ENCODE measurements at places on chromosomes 13 and 19.
A peak's percentile ranks its signal among the peaks of the same experiment; 100 is the strongest.

- no peak for DNase-seq
Measured at GRCh38 chr13:32016631-32017030, 14.9 kb upstream of the FRY start.

DNA sequence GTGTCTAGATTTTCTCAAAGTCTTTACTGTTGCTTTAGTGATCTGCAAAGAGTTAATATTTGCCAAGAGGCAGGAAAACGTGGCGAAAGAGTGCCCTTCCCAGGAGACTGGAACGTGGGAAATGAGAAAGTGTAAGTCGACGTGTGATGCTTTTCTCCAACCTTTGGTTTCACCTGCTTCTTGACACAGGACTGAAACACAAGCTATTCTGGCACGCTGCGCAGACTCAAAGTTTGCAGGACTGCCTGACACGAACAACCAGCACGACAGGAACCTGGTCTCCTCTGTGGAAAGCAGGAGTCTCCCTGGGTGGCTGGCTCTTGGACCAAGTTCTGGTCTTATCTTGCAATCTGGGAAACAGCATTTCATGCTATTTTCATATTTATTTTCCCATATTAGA is 28.6 kb downstream of the RFXAP start:
- no peak for DNase-seq

DNA sequence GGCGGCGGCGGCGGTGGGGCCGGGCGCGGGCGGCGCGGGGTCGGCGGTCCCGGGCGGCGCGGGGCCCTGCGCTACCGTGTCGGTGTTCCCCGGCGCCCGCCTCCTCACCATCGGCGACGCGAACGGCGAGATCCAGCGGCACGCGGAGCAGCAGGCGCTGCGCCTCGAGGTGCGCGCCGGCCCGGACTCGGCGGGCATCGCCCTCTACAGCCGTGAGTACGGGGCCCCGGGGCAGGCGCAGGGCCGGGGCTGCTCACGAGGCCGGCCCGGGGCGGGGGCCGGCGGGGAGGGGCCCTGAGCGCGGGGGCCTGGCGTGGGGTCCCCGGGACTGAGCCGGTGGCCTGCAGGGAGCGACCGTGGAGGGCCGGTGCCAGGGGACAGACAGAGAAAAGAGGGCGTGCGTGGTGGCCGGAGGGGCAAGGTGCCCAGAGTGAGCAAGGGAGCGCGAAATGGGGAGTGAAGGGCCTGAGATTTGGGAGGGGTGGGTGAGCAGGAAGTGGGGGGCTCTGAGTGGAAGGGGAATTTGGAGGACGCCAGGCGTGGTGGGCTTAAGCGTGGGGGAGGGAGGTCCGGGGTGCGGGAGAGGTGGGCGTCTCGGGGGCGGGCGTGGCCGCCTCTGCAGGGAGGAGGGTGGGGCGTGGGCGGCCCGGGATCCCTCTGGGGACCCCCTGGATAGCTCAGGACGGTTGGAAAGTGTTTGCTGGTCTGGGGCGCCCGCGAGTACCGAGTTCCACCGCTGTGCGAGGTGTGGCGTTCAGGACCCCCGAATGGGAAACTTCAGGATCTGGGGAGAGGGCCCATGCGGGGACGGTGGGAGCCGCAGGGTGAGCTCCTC is 575 bp downstream of the CARM1 start:
- peak; percentile 59 for DNase-seq

DNA sequence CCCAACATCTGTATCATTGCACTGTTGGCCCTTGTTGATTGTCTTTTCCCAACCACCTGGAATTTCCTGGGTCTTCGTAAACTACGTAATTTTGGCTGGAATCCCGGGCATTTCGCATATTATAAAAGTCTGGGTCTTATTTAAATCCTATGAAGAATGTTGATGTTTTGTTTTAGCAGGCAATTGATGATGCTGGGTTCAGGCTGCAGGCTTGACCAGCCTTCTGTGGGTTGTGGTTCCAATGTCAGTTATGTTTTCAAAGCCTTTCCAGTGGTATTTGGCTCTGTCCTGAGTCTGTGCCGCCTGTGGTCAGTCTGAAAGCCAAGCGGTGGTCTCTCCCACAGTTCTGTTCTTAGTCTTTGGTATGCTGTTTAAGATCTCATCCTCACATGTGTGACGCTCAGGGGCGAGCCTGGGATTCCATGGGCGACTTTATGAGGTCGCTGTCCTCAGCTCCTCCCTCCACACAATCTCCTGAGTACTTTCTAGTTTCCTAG is 12.4 kb downstream of the SLC35E1 start:
- DNase-seq, result no peak

DNA sequence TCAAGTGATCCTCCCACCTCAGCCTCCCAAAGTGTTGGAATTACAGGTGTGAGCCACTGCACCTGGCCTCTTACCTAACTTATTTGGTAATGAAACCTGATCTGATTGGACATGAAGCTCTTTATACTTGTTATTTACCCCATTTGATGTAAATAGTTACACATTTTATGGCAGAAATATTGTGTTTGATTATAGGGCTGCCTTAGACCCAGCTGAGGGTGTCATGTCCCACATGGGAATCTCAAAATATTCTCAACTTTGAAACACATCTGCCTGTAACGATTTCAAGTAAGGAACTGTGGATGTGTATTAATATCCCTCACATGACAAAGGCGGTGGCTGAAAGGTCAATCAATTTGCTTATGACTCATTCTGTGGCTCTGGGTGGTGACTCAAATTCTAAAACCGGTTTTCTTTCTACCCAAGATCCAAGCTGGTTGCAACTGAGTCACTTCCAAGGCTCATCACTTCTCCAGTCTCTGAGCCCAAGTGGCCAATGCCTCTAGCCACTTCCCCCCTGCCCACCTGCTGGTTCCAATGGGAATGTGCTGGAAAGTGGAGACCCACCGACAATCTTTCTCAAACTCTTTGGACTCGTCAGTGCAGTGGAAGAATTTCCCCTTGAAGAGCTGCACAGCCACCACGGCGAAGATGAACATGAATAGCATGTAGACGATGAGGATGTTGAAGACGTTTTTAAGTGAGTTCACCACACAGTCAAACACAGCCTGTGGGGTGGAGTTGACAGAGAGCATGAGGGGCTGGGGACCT is 110.9 kb downstream of the IER2 start:
- no peak for DNase-seq

GRCh38 chr13:43432958-43433357 is 353.8 kb downstream of the ENOX1 start:
- no peak for DNase-seq

DNA sequence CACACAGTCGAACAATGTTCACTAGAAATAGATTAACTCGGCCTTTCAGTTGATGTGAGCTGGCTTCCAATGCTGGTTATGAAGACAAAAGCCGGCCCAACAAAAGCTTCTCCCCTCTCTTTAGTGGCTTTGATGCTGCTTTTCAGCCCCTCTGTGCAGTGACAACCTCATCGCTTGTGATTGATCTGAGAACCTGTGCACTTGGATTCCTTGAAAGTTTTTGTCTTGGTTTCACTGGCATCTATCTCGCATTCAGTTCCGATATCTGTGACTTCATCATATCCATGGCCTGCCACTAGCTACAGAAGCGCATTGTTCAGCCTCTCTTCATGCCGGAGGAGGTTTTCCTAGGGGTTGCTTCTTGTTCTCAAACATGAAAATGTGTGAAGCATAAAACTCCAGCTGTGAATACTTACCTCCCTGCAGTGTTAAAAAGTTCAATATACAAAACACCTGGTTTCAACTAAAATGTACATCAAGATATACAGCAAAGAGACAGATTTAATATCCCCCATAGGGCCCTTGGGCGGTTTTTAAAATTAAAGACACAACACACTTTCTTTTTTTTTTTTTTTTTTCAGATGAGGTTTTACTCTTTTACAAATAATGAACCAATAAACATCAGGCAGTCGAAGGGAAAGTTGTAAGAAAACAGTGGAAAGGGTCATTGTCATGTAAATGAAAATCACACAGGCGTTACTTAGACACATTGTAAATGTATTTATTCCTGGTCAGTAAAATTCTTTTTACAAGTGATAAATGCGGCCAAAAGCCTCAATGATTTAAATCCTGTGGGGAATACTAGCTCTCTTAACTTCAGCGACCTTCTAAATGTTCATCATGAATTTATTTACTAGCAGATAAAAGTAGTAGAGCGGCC is 1252.8 kb downstream of the EFNB2 start:
- no peak for DNase-seq

- no peak for DNase-seq
Measured at GRCh38 chr13:62321139-62321538, 905.5 kb upstream of the PCDH20 start.

DNA sequence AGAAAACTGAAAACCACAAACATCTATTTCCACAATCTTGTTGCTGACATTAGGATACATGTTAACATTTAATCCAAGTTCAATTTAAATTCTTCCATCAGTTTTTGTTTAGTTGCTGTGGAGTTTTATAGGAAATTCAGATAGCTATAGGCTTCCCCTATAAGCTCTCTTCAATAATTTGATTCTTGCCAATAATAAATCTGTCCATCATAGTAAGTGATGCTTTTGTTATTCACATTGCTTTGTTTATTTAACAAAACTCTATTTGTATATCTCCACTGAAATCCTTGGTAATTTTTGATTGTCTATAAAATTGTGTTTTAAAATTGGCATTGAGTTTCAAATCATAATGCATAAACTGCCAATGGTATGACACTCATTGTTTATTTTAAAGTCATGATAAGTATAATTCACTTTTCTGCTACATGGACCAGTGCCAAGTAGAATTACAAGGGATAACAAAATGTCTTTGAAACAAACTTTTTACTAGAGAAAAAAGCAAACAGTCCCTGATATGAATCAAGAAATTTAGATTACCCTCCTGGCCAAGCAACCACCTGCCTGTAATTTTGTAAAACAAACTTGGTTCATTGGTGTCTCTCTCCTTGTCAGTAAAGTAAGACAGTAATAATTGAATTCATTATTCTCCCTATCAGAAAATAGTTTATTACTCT is 577.3 kb upstream of the GPC6 start:
- DNase-seq, result no peak

DNA sequence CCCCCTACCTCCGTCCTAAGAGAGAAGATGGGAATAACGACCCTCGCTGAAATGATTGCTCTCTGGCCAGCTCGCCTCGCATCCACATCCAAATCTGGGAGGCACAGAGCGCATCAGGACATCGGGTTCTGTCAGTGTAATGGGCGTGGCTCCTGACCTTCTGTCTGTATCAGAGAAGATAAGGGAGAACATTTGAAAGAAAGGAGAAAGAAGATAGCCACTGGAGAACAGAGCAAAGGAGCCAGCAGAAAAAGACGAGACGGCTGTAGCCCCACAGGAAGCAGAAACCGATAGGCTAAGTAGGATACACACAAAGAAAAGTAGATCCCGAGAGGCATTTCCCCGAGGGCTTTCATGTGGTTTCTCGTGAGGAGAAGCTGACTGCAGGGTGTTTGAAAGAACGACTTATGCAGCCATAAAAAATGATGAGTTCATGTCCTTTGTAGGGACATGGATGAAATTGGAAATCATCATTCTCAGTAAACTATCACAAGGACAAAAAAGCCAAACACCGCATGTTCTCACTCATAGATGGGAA is 14.0 kb upstream of the GJB2 start:
- no peak for DNase-seq

DNA sequence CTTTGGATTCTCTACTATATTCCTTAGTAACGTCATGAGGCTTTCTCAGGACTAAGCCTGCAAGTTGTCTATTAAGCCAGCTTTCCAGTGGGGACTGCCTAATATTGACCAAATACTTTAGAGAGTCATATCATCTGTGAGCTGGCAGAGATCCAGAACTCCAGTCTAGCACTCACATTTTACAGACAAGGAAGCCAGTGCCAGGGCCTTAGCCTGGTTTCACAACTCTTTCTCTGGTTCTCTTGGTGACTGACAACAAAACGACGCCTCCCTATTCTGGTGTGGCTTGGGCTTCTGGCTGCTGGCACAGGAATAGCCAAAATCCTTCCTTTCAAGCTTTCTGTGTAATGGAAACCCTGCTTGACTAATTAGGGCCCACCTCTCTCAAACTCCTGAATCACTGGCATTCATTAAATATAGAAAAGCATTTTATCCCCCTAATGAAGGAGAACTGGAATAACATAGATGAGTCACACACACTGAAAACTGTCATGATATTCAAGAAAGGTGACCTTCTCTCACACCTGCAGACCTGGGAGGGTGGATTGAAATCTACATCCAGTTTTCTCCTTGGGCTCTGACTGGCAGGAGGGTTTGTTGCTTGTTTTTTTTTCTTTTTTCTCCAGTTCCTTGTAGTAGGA is 75.2 kb upstream of the UBL3 start:
- DNase-seq, result no peak

DNA sequence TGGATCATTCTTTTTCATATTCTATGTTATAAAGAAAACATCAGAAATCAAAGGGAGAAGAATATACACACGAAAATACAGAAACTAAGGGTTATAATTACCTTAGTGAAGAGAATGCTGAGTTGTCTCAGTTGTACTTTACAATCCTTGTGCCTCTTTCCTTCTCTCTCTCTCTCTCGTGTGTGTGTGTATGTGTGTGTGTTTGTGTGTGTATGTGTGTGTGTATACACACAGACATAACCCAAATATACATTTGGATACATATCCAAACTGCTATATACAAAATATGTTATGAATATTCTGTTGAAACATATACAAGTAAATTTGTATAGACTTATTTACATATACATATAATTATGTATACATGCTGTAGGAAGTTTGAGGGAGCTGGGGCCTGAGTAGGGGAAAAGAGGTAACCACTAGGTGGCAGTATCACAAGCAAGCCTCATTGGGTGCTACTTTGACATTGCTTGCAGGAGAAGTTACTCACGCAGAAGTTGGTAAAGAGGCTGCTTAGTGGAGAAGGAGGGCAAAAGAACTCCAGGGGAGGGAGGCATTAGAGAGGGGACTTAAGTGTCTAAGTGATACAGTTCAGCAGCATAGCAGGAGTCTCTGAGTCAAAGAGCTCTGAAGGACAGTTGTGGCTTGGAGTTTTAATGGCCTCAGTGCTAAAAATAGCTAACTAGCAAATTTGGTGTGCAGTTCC is 465.1 kb upstream of the PCDH20 start:
- peak; percentile 29 for DNase-seq

- DNase-seq, result peak; percentile 91
Measured at GRCh38 chr19:43934985-43935708, at the start of gene ZNF45. Gene ZNF45, minus strand, starts transcription at chr19:43935282. Its CDS starts 13,097 bp downstream, at chr19:43922185.

- DNase-seq, result peak; percentile 13
Measured at GRCh38 chr19:58229255-58229639, 533 bp downstream of the ZNF544 start.

DNA sequence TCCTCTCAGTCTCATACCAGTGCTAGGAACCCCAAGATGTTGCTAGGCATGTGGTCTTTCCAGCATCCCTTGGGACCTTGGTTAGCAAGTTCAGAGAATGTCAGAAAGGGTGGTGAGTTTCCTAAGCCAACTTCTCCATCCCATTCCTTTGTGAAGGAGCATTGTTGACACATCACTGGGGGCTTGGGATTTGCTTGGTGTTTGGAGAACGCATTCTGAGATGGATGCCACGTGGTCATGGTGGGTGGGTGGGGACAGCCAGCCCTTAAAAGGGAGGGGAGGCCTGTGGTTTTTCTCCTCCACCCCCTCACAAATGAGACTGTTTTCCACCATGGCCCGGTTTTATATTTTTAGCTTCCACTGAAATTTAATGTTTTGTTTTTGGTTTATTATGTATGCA is 83.3 kb upstream of the ZNF536 start:
- DNase-seq, result no peak

- DNase-seq, result no peak
Measured at GRCh38 chr19:31262725-31263191, 86.5 kb downstream of the TSHZ3 start.

GRCh38 chr19:45607071-45608029 is 5.3 kb upstream of the GPR4 start:
- peak; percentile 74 for DNase-seq
